ENCODE measurements at places on chromosomes 2 and 18.

DNA sequence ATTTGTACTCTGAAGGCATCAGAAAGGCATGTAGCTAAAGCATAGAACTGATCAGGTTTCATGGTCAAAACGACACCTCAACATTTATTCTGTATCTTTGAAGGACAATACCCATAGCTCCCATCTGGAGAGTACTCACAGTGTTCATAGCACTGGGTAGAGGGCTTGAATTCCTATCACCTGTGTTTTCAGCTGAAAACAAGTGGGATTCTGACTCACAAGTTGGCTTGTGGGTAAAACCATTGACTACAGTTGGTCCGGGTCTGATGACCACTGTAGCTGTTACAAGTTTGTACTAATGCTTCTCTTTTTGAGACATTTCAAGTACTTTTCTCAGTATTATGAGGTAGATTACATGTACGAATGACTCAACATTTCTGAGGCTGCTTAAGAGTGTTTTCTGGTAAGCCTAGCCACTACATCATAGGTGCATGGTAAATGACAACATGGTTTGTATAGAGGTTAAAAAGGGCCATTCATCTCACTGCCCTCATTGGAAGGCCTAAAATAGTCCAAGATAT lies 68.6 kb upstream of the PELI1 start:
- no peak for DNase-seq

DNA sequence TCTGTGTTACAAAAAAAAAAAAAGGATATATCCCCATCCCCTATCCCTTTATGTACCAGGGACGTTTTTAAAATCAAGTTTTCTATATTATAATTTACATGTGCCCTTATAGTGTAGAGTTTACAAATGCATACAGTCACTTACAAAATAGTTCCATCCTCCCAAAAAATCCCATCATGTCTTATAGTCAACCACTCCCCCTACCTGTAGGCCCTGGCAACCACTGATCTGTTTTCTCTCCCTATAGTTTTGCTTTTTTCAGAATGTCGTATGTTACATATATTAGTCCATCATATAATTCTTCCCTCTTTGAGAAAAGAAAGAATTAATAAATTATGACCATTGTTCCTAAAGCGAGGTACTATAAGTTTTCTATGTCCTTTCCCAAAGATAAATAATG lies 17.8 kb downstream of the CFAP210 start:
- no peak for DNase-seq

GRCh38 chr2:69387770-69388481 lies 899 bp upstream of the GFPT1 start:
- no peak for DNase-seq

DNA sequence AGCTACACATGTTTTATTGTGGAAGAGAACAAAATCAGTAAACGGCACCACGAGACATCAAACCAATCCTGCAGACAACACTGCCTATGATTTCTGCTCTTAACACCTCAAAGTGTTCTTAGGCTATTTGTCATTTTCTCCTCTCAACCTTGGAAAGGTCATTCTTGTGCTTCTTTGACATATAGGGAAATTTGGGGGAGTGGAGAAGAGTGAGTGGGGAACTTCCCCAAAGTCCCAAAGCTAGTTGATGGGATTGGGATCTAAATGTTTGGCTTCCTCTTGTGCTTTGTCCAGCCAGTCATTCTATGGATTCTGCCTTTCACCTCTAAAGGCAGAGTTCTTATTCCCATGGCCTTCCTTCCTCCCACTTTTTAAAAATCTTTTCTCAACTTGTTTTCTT lies 5.8 kb upstream of the MRO start:
- DNase-seq = no peak

GRCh38 chr2:101193033-101193626 lies 41.9 kb upstream of the TBC1D8 start:
- no peak for DNase-seq

GRCh38 chr2:58871469-58872142 lies 630.5 kb upstream of the FANCL start:
- no peak for DNase-seq

- DNase-seq = no peak
Measured at GRCh38 chr2:237529452-237530402, 36.6 kb upstream of the PRLH start.

GRCh38 chr2:216430811-216431530 lies 18.7 kb downstream of the SMARCAL1 start:
- DNase-seq = no peak

- no peak for DNase-seq
Measured at GRCh38 chr18:79873449-79874110, 75.8 kb downstream of the KCNG2 start.

DNA sequence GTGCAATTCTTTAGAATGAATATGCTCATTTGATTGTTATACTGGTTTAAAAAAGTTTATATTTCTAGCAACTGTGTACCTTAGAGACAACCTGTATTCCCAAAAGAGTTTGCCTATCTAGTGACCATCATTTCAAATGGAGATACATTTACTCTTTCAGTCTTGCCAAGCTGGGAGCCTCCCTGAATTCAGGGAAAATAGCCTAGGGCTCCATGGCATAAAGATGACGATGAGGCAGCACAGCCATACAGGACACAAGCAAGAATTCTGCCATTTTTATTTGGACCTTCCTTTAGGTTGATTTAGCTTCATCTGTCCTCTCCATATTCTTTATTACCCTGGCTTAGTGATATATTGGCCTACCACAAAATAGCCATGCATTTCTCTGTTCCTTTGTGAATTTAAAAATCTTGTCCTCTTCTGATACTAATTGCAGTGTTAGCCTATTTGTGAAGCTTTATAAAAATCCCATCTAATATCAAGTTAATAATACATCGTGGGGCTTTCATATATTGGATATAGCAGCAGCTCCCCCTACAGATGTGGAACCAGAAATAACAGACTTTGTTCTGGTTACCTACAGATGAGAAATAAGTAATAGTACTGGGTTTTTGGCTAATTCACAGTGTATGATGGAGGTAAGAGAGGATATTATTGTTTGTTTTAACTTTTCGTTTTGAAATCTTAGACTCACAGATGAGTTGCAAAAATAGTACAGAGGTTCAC lies 1661.9 kb upstream of the PIK3C3 start:
- DNase-seq = peak; percentile 12

DNA sequence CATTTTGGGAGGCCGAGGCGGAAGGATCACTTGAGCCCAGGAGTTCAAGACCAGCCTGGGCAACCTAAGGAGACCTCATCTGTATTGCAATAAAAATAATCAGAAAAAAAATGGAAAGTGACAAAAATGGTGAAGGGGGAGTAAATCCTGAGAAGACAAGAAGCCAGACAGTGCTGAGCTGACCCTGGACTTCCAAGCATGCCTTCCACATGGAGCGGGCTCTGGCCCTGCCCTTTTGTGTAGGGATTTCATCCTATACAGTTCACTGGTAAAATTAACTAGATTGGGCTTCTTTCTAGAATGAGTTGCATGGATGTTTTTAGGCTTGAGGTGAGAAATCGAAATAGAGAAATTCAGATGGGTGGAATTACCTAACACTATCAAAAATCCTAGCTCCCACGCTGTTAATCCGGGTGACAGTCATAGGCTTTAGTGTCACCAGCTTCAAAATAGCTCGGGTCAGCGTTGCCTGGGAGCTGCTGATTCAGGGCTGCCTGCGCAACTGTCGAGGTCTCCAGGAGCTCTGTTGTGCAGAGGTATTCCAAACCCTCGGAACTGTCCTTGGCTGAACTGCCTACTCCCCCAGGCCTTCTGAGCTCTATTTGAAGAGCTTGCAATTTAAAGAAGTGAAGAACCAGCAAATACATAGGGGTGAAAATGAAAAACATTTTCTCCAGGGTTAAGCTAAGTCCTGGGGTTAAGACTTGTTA lies 21.5 kb upstream of the ZNF532 start:
- DNase-seq = peak; percentile 96

- no peak for DNase-seq
Measured at GRCh38 chr18:31500051-31500688, 2.2 kb downstream of the DSG2 start.

GRCh38 chr2:173286153-173286809 lies 68.4 kb upstream of the CDCA7 start:
- no peak for DNase-seq

- DNase-seq = no peak
Measured at GRCh38 chr2:38653715-38654527, 12.0 kb upstream of the GALM start.

DNA sequence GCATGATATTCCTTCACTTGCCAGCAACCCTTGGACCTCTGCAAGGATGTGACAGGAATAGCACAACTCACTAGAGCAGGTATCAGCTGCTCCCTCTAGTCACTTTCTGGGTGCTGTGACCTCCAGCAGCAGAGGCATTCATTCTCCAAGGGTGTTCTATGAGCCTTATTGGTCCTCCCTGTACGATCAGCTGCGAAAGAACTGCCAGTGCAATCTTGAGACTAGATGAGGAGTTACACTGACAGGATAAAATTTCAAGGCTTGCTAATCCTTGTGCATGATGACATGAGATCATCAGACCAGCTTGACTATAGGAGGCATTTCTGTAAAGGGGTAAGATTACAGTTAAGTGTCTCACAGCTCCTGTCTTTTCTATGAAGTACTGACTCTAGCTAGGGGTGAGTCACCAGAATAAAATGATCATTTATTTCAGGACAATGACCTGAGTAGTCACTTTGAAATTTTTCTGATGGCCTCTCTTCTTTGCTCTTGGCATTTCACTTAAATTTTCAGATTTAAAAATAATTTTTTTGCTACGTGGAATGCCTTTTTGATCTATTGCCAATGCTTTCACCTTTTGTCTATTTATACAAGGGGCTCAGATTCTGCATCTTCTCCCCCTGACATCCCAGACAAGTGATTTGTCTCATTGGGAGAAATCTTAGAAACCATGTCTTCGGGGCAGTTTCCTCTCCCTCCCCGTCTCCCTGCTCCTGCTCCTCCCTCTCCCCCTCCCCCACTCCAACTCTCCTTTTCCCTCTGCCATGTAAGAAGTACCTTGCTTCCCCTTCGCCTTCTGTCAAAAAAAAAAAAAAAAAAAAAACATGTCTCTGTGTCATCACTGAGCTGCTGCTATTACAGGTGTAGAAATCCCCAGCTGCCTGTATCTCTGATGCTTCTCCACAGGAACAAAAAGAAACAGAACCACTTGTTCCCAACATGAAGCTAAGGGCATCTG lies 49.2 kb upstream of the FRZB start:
- no peak for DNase-seq

DNA sequence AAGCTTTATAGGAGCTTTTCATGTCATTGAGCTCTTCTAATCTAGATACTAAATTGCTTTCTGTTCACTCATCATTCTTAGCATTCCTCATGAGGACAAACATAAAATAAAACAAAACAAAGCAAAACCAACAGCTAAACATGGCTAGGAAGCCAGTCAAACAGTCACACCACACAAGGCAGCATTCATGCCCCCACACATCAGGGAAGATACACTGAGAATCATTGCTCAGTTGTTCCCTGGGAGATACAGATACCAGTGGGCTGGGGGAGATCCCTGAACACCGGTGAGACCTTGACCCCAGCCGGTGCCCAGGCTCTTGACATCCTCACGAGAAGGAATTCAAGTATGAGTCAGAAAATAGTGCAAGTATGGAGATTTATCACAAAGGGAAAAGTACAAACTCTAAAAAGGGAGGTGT lies 177.9 kb upstream of the ARL4C start:
- no peak for DNase-seq

DNA sequence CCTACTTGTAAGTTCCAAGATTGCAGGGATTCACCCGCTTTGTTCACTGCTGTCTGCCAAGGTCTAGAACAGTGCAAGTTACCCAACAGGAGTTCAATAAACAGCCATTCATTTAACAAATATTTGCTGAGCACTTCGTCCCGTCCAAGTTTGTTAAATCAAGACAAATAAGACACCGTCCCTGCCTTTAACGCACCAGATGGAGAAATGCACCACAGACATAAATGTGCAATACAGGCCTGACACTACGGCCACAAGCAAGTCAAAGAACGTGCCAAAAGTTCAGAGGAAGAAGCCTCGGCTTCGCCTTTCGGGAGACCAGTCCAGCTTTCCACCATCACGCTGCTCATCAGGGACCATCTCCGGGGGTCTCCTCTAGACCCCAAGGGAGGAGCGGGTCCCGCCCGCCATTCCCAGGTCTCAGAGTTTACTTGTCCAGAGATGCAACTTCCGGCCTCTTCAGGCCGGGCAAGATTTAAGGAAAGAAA lies 429 bp downstream of the C2orf76 start:
- no peak for DNase-seq

- no peak for DNase-seq
Measured at GRCh38 chr2:230413479-230413878, 2.5 kb upstream of the SP100 start.

DNA sequence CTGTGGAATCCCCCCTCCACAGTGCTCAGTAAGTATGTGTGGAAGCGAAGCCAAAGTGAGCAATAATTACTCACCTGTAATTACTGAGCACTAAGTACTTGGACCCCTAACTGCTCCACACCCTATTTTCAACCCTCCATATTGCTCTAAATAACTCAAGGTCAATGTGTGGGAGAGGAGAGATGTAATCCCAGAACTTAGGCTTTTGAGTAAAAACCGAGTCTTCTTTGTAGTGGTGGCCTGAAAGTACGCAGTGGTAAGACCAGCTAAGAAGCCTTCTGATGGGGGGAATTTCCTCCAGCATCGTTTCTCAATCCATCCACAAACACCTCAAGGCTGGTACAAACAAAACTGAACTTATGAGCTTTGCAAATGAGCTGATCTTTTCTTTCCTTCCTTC lies 551.6 kb downstream of the ZEB2 start:
- DNase-seq = no peak

DNA sequence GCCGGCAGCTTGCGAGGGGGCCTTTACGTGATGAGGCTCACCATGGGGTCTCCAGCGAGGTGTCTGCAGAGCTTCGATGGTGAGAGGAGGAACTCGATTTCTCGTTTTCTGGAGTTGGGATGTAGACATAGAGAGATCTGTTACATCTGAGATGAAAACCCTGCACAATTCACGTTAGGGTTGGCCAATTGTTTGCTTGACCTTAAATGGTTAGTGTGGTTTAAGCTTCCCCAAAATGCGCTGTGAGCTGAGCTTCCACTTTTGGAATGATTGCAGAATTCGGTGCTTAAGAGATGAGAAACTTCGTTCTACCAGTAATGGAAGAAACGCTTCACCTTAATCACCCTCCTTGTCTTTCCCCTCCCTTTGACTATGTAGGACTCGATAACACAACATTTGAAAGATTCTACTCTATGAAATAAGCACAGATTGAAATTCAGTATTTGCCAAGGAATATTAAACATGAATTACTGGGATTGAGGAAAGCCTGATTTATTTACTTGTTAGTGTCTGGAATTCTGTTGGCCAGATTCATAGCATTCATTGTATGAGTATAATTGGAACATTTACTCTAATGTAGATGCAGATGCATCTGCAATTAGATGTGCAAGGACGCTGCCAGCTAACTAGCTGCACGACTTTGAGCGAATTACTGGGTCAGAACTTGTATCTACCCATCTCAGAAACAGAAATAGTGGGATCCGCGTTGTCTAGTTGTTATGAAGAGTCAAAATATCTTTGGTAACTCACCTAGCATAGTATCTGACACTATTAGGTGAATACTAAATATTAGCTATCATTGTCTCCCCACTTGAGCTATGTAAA lies 1.6 kb upstream of the KLF7 start:
- DNase-seq = no peak
